ENCODE measurements at places on chromosomes 7 and 10. TPM values are rescaled to one million over a fixed set of nuclear protein-coding genes. Genes with fewer than 3 reads are reported as not detected.

Gene NUDT13
- total RNA-seq, result 1.2 TPM

Gene RINT1
- 14.6 TPM for total RNA-seq

Gene ABCA13
- not detected for total RNA-seq

Gene HYAL4
- 0.20 TPM for total RNA-seq

Gene TCTN3
- 28.6 TPM for total RNA-seq

Gene EEF1AKMT2
- 22.2 TPM for total RNA-seq

Gene NPSR1
- total RNA-seq, result not detected

Gene GIMAP8
- 104 TPM for total RNA-seq

Gene PDZD7
- 0.46 TPM for total RNA-seq

Gene DNAJC1
- 46.5 TPM for total RNA-seq

Gene ADAM22
- total RNA-seq, result 1.5 TPM

Gene FAM20C
- total RNA-seq, result 13.3 TPM

Gene TDRD1
- not detected for total RNA-seq

Gene NKX2-3
- 0.07 TPM for total RNA-seq

Gene ATP6V0E2
- total RNA-seq, result 20.8 TPM

Gene DENND2A
- 0.04 TPM for total RNA-seq

Gene NPM3
- 168 TPM for total RNA-seq

All from pulmonary artery endothelial cell (primary cell).